ENCODE measurements at places on chromosomes 2 and 18.

DNA sequence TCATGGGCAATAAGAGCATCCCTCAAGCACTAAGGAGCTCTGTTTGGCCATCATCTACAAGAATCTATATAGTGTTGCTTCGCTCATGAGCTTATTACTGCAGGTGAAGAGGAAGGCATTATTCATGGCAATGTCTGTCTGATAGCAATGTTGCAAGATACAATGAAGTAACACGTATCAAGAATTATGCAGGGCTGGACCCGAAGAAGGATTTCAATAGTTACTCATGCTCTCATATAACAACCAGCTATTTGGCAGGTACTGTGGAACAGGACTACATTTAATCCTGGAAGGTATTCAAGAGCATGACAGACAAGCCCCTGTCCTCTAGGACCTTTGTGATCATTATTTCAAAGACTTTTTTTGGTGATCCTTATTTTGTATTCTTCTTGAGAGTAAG lies 109.6 kb downstream of the LAMA3 start:
- DNase-seq = no peak

DNA sequence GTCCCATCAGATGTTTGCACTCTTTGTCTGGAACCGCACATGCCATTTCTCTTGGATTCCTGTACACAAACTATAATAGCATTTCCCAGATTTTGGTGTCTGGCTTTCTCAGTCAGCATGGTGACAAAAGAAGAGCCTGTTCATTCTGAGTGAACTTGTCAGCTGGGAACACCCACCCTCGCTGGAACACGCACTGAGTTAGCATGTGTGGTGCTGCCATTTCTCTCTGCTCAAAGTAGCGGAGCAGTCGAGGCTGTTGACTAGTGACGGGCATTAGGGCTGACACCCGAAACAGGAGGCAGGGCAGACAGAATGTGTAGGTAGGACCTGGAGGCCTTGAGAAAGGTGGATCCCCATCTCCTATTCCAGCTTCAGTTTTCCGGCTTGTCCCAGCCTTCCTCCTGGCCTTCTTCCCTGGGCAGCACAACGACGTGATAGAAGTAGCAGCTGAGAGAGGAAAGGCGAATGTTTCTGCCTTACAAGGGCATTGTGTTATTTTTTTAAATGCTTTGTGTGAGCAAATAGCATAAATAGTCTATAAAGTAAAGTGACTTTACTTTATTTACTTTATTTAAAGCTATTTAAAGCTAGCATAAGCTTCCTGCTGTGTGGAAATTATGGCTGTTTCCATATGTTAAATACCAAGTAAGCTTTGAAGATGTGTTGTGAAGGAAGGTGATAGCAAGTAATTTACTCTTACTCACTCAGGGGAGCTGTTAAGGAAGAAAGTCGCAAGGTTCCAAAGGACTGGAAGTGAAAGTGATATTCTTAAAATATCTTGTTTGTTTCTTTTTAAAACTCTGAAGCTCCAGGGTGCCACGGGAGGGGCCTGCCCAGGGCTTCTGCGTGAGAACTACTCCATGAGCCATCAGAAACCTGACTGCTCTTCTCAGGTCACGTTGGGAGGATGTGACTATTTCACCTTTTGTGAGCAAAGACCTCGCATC lies 272.6 kb downstream of the NEDD4L start:
- DNase-seq = no peak

DNA sequence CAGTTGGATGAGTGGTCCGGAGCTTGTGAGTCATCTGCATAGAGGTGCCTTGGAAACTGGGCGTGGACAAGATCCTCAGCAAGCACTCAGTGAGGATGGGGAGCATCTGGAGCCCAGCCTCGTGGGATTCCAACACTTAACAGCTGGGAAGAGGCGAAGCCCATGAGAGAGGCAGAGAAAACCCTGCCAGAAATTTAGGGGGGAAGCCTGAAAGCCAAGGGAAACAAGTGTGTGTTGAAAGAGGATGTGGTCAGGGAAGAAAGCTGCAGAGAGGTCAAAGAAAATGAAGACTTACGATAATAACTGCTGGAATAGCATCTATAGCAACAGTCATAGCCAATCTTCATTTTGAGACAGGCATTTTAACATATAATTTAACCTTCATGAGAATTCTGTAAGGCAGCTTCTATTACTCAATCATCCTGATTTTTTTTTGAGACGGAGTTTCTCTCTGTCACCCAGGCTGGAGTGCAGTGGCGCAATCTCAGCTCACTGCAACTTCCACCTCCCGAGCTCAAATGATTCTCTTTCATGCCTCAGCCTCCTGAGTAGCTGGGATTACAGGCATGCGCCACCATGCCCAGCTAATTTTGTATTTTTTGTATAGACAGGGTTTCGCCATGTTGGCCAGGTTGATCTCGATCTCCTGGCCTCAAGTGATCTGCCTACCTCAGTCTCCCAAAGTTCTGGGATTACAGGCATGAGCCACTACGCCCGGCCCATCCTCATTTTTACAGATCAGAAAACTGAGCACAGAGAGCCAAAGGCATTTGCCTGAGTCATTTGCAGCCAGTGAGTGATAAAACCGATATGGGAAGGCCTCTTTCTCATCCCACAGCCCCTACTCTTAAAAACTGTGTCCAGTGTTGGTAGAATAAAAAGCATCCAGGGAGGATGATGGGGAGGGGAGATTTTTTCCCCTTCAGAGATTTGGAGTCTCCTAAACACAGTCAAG lies 214.4 kb upstream of the EPAS1 start:
- no peak for DNase-seq

GRCh38 chr2:237196866-237197618 lies 111.4 kb downstream of the COPS8 start:
- no peak for DNase-seq

DNA sequence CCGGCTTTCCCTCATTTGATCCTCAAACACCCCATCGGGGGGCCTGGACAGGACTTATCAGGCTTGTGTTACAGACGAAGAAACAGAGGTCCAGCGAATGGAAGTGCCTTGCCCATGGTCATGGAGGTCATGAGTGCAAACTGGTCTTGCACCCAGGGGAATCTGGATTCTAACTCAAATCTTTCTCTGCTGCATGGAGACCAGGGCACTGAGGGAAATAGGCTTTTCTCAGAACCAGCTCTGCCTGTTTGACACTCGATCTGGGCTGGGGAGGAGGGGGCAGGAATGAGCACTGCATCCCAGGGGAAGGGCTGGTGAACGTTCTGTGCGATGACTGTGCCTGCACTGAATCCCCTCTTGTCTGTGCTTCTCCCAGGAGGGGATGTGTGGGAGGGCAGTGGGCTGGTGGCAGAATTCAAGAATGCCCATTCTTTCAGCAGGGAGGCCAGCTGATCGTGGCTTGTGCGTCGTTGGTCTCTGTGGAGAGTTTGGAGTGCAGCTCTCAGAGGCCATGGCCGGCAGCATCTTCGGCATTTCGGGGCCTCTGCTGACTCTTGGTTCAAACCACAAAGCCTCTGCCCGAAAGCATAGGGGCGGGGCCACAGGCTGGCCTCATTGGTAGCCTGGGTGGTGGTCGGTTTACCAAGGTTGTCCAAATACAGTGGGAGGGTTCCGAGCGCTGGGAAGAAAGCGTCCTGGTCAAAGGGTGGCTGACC lies 171.6 kb downstream of the DDX1 start:
- DNase-seq = no peak

GRCh38 chr2:773256-774160 lies 96.3 kb upstream of the TMEM18 start:
- DNase-seq = no peak

- no peak for DNase-seq
Measured at GRCh38 chr2:14480120-14480519, 152.4 kb upstream of the LRATD1 start.

DNA sequence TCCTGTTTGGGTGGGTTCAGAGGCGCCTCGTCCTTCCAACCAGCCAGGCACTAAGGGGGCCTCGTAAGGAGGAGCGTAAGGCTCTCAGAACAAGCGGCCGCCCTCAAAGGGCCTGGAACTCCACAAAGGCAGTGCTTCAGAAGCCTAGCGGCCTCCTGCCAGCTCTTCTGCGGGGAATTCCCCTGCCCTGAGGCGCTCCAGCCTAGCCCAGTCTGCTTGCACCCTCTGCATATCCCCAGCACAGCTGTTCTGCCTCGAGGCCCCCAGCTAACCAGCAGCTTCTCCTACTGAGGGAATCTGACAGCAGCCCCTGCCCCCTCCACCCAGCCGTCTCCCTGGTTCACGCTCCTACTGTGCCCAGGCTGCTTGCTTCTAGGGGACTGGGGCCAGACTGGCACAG lies 265.9 kb downstream of the TFCP2L1 start:
- no peak for DNase-seq

DNA sequence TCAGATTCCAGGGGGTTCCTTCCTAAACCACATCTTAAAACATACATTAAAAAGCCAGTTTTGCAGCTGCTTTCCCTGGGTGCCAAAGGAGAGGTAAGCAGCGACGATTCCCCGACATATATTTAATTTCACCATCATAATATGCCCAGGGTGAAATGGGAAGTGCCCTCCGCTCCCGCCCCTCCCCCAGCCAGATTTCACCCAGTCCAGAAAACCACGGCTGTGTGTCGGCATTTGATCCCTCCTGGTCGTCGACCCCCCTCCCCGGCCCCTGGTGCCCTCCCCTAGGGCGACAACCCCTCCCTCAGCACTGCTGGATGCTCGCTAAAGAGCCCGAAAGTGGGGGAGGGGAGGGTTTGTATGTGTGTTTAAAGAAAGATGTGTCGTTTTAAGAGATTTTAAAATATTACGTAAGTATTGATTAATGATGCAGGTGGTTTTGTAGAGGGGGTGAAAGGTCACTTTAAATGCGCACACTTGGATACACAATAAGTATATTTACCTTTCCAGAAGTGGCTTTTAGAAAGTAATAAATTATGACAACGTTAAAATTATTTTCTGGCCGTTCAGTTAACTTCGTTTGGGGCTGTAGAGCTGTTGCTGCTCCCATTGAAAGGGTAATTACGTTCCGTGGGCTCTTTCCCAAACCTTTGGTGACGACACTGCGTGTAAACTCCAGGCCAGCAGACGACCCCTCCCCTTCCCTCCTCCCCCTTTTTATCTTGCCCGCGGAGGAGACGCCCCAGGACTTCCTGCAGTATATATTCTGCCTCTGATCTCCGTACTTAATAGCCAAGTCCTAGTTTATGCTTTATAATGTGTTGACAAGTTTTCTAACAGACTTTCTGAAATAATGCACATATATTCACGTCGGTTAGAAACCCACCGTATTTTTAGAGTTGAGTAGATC lies 3.4 kb upstream of the BCL11A start:
- no peak for DNase-seq
